ENCODE measurements at places on chromosomes 4 and X.

GRCh38 chr4:32073542-32073941 lies 1353.4 kb downstream of the PCDH7 start:
- no peak for DNase-seq

DNA sequence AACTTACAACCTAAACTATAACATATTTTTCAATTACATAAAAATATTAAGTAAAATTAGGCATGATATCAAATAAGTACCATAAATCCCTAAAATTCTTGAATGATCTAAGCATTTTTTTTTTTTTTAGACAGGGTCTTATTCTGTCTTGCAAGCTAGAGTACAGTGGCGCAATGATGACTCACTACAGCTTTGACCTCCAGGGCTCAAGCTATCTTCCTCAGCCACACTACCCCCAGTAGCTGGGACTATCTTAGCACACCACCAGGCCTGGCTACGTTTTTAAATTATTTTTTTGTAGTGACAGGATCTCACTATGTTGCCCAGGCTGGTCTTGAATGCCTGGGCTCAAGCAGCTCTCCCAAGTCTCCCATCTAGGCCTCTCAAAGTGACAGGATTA lies 1042.3 kb downstream of the FSTL5 start:
- DNase-seq: no peak

DNA sequence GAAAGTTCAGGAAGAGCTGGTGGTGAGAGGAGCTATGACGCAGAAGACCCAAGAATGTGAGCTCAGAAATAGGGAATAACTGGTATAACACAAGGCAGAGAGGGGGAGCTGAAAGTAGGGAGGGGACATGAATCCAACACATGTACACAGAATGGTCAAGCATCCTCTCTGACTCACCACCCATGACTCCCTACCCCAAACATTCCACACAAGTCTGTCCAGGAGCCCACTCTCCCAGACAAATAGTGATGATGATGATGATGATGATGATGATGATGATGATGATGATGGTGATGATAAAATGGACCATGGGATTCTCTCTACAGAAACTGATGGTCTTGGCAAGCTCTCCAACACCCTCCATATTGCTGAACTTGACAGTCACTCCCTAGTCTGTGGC lies 46.4 kb downstream of the NAT8L start:
- no peak for DNase-seq

- DNase-seq: no peak
These were observed 229.5 kb downstream of the MAPK10 start for GRCh38 chr4:86130160-86130933.

- no peak for DNase-seq
These were observed 508.4 kb upstream of the FTHL17 start for GRCh38 chrX:31580227-31580626.

DNA sequence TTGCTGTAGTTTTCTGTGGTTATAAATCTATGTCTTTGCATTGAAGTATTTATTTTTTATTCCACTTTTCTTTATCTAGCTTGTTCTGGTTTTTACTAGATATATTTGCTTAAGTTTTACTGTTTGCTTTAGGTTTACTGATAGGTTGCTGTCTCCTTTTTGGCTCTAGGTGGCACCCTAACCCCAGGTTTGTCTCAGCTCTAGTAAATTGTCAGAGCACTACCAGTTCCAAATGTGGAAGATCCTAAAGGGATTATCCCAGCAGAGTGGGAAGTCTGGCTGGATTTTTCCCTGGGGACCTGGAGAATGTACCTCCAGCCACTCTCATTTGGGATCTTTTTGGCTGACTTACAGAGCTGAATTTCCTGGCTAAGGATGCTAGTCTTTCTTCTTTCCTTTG lies 106.1 kb downstream of the PBDC1 start:
- DNase-seq: peak; percentile 0

DNA sequence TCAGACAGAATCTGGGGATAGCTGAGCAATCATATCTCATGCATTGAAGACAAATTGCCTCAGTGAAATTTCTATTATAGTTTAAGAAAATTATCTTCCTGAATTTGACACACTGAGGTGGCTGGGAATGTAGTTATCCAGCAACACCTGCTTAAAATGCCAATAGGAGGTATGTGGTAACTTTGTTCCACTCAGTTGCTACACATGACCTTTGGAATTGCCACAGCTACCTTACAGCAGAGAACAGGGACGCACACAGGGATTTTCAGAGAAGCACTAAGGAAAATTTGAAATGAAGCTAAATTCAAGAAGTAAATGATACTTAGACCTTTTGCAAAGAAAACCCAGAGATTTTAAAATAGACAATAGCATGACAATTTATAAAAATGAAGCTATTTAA lies 264.6 kb downstream of the IL1RAPL1 start:
- DNase-seq: no peak

DNA sequence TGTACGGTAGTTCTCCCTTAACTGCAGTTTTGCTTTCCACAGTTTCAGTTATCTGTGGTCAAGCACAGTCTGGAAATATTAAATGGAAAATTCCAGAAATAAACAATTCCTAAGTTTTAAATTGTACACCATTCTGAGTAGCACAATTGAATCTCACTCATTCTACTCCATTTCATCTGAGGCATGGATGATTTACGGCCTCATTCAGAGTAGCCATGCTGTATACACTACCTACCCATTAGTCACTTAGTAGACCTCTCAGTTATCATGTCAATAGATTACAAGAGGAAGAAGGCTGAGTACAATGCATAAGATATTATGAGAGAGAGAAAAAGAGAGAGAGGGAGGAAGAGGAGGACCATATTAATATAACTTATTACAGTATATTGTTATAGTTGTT lies 77.5 kb downstream of the ENOX2 start:
- no peak for DNase-seq

GRCh38 chr4:82599336-82599735 lies 37.5 kb upstream of the TMEM150C start:
- no peak for DNase-seq

DNA sequence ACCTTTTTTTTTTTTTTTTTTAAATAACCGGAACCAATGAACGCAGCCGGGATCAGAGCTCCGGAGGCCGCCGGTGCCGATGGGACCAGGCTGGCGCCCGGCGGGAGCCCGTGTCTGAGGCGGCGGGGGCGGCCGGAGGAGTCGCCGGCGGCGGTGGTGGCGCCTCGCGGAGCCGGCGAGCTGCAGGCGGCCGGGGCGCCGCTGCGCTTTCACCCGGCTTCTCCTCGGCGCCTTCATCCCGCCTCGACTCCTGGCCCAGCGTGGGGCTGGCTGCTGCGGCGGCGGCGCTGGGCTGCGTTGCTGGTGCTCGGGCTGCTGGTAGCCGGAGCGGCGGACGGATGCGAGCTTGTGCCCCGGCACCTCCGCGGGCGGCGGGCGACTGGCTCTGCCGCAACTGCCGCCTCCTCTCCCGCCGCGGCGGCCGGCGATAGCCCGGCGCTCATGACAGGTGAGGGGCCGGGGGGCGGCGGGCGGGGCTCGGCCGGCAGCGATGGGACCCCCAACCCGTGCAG lies 337 bp downstream of the STIM2 start:
- DNase-seq: peak; percentile 55

DNA sequence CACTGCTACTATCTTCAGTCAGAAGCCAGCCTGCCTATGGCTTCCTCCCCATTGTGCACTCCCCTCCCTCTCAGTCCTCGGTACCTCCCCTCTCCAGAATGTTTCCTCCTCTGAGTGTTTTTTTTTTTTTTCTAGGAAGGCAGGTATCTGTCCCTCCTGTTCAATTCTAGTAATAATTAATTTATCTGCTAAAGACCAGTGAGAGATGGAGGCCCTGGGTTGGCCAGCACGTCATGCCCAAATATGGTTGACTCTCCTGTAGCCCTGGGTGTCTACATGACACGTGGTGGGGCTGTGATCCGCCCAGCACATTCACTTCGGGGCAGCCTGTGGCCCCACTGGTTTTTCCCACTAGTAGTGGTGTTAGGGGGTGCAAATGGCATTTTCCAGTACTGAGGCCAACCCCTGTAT lies 1.8 kb downstream of the FLNA start:
- DNase-seq: no peak

- DNase-seq: no peak
These were observed 208.8 kb downstream of the SH2D1A start for GRCh38 chrX:124555036-124555595.

DNA sequence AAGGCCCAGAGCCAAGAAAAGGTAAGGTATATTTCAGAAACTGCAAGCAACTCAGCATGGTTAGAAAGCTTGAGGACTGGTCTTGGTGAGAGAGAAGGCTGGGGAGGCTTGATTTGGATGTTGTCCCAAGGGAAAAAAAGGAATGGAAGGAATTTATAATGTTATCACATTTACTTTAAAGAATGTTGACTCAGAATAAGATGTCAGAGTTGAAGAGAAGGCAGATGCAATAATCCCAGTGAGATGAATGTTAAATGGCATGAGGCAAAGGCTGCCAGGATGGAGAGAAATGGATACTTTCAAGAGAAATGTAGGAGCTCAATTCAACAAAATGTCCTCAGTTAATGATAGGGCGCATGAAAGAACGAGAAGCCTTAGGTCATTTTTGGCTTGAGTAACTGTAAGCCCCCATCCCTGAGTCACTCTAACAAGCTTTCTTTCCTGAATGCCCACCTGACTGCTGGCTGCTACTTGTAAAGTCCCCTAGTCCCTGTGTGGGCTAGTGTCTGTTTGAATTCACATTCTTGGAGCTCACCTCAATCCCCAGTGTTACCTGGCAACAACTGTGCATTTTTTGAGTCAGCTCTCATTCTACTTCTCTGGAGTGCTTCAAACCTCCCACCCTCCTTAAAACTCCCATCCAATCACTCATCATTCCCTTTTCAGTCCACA lies 103.0 kb upstream of the TAPT1 start:
- no peak for DNase-seq

DNA sequence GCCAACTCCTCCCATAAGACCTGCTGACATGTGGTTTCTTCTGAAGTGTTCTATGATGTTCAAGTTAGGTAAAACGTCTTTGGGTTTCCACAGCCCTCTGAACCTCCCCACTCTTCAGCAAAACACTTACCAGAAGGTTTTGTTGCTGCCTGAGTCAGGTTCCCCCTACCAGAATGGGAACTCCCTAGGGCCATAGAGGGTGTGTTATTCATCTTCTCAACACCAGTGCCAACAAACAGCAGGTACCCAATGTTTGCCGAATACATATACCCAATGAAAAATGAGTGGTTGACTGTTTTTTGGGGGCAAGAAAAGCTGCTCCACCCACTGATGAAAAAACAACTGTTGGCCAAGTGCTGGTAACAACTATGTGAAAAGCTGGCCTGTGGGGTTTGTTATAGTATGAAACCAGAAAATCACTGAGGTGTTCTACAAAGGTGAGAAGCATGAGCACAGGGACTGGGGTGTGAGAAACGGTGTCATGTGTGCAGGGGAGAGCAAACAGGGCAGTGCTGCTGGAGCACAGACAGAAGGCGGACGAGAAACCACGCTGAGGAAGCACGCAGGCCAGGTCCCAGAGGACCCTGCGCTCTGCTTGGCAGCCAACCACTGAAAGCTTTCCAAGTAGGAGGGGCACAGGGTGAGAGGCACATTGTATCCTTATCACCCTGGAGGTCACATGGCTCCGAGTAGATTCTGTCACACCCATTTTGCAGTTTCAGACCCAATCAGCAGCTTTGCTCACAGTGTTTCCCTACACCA lies 28.8 kb downstream of the ATP8A1 start:
- no peak for DNase-seq

- no peak for DNase-seq
These were observed 153.4 kb upstream of the ANK2 start for GRCh38 chr4:112895811-112896608.

DNA sequence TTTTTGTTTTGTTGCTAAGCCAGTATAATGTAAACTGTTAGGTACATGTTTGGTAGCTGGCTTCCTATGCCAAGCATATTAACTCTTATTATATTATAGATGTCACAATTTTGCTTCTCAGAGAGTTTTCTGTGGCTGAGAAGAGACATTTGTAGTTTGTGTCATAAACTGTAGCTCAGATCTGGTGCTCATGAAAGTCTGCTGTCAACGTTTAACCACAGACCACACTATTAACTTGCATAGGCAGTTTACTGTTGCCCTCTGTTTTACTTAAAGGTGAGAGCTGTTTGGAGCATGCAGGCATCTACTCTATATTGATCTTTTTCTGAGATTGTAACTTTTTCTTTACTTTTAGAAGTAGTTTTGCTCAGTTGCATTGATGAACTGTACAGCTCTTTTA lies 166.8 kb downstream of the TLL1 start:
- DNase-seq: no peak

DNA sequence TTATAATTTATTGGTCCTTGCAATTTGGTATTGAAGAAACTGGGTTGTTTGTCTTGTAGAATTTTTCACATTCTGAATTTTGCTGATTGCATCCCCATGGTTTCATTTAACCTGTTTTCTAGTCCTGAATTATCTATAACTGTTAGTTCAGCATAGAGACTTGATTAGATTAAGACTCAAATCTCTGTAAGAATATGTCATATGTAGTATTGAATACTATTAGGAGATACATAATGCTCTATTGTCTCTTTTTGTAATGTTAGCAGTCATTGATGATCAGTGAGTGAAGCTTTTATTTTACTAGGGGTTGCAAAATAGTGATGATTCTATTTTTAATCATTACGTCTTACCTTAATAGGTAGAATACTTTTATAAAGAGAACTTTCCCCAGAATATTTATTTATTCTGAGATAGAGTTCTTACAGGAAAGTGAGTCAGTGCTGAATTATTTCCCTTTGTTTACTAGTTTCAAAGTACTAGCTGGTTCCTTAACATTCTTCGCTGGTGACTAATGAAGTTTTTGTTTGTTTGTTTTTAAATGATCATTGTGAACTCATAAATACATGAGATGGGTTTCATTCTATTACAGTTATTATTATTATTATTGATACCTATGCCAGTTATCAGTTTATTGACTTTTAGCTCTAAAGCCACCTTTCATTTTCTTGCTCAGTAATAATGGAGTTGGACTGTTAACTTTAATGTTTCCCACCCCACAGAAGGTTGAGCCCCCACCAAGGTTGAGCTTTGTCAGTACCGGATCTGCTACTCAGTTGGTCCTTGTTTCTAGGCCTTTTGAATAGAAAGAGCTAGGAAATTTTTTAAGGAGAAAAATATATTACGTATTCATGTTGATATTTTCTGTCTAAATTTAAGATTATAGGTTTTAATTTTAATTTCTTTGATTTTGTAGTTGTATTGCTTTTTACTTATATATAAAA lies 102.3 kb downstream of the LARP1B start:
- no peak for DNase-seq

DNA sequence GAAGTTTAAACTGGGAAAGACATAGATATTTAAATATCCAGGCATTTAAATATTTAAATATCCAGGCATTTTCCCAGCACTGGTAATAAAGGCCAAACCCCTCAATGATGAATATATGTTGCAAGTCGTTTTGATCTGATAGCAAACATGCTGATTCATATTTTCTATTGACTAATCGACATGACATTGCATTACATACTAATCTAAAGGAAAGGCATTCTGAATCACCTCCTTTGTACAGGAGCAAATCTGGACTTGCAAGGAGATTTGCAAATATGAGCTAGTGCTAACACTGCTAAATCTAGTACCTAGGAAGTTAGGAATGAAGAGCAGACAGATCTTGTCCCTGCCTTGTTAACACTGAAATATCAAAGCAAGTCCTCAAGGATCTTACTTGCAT lies 207.3 kb downstream of the SLC7A11 start:
- DNase-seq: no peak

Data from NCI-H526 treated with DMSO at 0.1 percent for 48 hours (cell line).